ENCODE measurements at places on chromosomes 5 and 9.

DNA sequence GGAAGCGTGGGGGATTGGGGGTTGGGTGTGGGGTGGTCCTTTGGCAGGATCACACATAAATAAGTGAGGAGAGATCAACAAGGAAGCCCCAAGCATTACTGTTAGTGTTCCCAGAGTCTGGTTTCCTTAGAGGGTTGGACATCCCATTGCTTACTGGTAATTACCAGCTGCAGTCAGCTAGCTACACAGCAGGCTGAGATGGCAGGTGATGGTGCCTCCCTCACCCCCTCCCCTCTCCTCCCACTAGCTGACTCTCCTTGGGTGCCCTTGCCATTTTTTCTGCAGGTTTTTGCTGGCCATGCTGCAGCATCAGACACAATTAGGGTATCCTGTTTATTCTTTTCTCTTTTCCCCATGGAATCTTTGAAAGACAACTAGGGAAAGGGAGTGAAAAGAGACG, 107.5 kb upstream of the TLR4 start:
- no peak for DNase-seq

DNA sequence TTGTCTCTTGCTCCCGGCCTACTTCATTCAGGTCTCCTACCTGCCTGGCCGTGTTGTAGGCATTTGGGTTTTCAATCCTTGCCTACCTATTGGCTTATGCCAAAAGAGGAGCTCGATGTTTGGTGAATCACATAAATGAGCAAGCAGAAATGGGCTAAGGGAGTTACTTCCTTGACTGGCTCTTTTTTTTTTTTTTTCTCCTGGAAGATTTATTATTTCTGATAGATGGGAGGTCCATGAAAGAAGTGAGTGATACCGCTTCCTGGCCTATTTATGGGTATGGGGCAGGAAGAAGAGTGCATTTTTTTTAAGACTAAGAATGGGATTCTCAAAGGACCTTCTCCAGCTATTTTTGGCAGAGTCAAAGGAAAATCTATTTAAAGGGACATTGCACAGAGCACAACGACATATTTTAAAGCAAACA, 294.1 kb downstream of the ARHGAP26 start:
- no peak for DNase-seq

GRCh38 chr9:13410566-13411031, 131.1 kb upstream of the MPDZ start:
- DNase-seq = no peak

- DNase-seq = no peak
Observed at GRCh38 chr9:89482901-89483361, 15.0 kb downstream of the SEMA4D start.

- DNase-seq = no peak
Observed at GRCh38 chr5:55547781-55548180, 13.0 kb upstream of the PLPP1 start.

GRCh38 chr9:81035601-81036000, 653.7 kb downstream of the TLE1 start:
- DNase-seq = no peak

- DNase-seq = no peak
Observed at GRCh38 chr9:104682642-104683041, 11.7 kb upstream of the OR13D1 start.

DNA sequence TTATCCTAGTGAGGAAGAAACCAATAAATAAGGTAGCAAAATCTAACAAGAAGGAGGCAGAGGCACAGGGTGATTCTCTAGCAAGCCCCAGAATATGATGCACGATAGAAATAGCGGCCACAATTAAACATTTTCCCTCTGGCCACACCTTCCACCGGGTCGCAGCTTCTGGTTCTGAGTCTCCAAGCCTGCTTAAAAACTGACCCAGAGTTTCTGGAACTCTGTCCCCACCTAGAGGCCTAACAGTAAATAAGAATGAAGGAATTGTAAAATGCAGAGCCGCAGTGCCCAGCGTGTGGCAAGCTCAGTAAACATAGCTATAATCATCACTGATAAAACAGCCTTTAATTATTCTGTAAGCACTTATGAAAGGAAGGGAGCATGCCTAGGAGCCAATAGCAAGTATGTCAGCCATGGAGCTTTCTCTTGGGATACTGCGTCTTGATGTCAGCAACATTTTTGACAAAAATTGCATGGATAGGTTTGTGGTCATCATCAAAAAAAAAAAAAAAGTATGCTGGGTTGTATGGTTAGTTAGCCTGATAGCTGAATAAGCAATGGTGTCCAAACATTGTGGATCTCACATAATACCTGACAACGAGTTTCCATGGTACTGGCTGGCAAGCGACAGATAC, 465.5 kb downstream of the DNAH5 start:
- DNase-seq = peak; percentile 20

DNA sequence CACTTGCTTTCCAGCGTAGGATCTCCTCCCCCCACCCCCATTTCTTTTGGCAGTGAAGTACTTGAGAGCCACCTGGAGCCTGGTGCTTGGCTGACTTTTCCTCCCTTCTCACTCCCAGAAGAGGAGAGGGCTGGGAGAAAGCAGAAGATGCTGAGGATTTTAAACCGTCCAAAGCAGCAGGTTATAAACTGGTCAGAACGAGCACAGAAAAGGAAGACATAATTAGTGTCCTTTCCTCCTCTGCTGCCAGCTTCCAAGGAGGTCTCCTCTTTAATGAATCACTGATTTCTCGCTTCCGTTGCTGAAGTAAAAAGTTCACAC, 563 bp upstream of the FGF10 start:
- DNase-seq = no peak

Data from KG1 (cell line).